ENCODE measurements at places on chromosomes 16 and 17.

GRCh38 chr16:4316864-4317531, 1.1 kb downstream of the GLIS2 start:
- DNase-seq: no peak

GRCh38 chr17:17207998-17208397, 1.9 kb upstream of the PLD6 start:
- no peak for DNase-seq

GRCh38 chr16:57844416-57845030, 42.2 kb upstream of the KIFC3 start:
- no peak for DNase-seq

- no peak for DNase-seq
Observed at GRCh38 chr16:1787322-1788094, 4.7 kb downstream of the NUBP2 start.

DNA sequence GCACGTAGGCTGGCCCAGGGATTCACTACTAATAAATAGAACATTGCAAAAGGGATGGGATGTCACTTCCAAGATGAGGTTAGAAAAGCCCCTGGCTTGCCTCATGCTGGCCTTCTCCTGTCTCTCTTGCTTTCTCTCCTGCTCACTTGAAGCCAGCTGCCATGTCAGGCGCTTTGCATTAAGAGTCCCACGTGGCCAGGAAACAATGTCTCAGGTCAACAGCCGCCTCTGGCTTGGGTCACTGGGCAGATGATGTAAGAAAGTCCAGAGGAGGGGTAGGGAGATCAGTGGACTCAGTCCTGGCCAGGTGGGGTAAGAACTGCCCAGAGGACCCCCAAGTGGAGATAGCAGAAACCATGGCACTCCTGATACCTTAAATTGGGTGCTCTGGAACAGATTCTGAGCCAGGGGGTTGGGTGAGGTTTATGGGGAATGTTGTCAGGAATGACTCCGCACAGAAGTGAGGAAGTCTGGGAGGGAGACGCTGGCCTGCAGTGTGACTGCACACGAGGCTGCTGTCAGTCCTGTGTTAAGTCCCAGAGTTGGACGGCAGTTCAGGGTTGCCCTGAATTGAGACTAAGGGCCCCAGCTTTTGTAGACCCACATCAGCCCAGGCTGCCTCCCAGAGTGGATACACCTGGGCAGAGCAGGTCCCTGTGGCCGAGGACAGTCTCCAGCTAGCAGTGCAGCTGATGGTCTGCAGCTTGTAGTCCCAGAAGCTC, 17.7 kb downstream of the C16orf82 start:
- DNase-seq: no peak

DNA sequence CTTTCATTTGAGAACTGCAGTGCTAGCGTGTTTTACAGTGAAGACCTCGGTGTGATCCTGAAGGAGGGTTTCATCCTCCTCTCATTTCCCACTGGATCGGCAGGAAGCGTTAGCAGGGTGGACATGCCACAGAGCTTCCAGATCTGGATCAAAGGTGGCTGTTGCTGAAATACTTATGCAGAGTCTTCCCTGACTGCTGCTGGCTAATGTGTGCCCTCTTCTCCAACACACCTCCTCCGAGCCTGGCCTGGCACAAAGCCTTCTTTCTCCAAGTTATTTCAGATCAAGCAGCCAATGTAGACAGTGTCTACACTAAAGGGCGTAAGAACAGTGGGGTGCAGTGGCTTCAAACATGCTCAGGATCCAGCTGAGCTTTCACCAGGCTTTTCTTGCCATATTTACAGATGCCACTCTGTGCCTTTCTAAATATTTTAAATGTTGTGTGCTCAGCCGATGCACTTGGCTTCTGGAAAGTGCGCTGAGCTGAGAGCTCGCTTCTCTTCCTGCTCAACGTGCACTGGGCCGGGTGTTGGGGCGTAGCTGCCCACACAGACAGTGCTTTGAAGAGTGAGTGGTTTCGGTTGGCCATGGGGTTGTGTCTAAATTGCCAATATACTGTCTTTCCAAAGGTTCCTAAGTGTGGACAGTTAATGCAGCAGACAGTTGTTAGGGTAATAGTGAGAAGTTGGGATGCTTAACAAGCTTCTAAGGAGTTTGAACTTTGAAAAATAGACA, 2.1 kb downstream of the ZNF750 start:
- no peak for DNase-seq

GRCh38 chr17:3557768-3558583, at the start of gene TRPV3:
TSS of gene TRPV3 (minus strand) at chr17:3557812. CDS start at chr17:3554850, 2,962 bp downstream.
- no peak for DNase-seq

GRCh38 chr17:79473111-79473875, 137.6 kb downstream of the RBFOX3 start:
- no peak for DNase-seq

GRCh38 chr16:25109643-25110042, 1.9 kb upstream of the LCMT1 start:
- DNase-seq: peak; percentile 94

DNA sequence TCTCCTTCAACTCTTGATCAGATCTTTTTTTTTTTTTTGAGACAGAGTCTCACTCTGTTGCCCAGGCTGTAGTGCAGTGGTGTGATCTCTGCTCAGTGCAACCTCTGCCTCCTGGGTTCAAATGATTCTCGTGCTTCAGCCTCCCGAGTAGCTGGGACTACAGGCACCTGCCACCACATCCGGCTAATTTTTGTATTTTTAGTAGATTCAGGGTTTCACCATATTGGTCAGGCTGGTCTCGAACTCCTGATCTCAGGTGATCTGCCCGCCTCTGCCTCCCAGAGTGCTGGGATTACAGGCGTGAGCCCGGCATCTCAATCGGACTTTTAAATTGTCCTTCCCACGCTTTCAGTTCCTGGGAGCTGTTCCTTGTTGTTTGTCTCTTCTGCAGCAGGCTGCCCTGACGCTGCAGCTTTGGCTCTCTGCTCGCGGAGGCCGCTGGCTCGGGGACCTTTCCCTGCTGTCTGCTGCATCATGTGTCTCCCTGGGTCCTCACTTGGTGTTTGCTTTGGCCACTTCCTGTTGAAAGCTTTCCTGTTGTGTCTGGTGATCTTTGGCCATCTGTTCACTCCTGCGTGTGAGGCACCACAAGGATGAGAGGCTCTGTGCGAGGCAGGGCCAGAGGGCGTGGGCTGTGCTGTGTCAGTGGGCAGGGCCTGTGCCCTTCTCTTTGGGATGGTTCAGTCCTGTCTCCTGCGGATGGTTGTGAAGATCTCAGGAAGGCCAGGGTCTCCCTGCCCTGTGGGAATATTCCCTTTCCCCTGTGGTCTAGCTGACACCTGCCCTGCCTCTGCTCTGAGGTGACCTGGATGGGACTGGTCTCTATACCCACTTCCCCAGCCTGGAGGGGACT, 18.4 kb upstream of the CAPN15 start:
- peak; percentile 88 for DNase-seq

GRCh38 chr16:11621920-11622651, 35.4 kb upstream of the LITAF start:
- DNase-seq: no peak

- DNase-seq: no peak
Observed at GRCh38 chr17:73343739-73344454, 32.1 kb upstream of the CDC42EP4 start.

DNA sequence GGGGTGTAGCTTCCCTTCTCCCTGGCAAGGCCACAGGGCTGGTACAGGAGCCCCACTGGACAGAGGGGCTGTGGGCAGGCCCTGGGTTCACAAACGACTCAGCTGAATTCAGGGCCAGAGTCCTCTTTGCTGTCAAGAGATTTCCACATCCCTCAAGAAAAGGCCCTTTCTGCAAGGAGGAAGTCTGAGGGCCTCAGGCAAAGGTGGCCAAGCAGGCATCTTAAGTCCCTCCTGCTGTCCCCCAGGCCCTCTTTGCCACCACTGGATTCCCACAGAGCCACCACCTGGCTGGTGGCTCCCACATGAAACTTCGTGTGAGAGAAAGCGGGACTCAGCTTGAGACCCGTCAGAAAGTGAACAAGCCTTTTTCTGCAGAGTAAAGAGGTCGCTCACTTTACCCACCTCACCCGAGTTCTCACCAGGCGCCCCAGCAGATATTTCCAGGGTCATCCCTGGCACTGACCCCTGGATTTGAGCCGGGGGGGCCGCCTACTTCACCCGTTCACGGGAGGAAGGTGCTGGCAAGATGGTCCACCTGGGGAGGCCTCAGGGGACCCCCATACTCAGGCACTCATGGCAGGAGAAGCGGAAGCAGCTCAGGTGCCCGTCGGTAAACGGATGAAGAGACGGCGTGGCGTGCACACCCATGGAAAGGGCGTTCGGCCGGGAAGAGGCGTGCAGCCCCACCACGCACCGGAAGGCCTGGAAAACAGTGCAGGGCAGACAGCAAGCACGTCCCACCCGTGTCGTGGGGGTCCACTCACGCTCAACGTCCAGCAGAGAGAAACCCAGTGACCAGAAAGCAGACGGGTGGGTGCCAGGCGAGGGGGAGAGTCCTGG, 3.6 kb downstream of the RNF166 start:
- no peak for DNase-seq

DNA sequence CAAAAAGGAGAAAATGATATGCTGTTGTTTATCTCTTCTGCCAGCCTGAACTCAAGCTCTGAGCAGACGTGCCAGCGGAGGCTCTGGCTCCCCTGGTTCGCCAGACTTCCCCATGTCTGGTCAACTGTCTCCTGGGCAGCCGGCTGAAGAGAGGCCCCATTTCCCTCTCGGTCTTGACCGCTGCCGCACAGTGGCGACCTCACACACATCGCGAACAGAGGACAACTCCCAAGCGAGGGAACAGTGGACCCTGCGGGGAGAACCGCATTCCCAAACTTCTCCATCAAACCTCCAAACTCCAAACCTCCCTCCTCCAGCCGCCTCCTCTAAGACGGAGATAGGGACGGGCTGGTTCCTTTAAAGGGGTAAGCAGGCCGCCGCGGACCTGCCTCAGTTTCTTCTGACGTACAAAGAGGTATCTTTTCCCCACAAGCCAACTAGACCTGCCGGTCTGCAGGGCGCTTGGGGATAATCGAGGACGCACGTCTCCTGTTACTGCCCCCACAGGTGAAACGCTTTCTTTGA, 24.9 kb upstream of the RFFL start:
- DNase-seq: peak; percentile 60

DNA sequence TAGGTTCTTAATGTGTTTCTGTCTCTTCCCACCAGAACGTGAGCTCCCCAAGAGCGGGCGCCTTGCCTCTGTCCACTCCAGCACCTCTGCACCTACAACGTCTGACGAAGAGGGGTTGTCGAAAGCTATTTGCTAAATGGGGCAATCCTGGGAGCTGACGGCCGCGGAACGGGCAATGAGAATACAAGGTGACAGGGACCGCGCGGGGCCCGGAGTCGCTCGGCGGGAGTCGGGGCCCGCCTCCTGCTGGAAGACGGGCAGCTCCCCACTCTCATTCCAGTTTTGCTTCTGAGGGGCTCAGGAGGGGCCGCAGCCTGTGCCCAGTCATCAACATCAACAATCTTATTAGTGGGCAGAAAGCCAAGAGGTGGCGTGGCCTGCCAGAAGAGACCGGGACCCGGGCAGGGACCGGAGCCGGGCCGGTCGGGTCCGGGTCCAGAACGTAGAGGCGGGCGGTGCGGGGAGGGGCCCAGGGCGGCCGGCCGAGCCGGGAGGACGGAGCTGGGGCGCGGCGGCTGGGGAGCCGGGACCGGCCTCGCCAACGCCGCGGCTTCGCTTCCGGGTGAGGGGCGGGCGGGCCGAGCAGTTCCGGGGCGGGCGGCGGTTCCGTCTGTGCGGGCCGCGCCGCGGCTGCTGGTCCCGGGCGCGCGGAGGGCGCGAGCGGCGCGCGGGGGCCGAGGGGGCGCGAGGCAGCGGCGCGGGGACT, at the start of gene MOSMO:
Gene MOSMO, plus strand, starts transcription at position 603 of the 706 bp plus-strand sequence. CDS start 191 bp downstream, outside the sequence.
- DNase-seq: peak; percentile 73

- DNase-seq: no peak
Observed at GRCh38 chr16:88194397-88195268, 188.1 kb upstream of the ZNF469 start.

- DNase-seq: peak; percentile 30
Observed at GRCh38 chr17:2025220-2025621, at the start of gene RTN4RL1. TSS of gene RTN4RL1 (minus strand) at chr17:2025334. CDS start at chr17:2024865, 469 bp downstream.

DNA sequence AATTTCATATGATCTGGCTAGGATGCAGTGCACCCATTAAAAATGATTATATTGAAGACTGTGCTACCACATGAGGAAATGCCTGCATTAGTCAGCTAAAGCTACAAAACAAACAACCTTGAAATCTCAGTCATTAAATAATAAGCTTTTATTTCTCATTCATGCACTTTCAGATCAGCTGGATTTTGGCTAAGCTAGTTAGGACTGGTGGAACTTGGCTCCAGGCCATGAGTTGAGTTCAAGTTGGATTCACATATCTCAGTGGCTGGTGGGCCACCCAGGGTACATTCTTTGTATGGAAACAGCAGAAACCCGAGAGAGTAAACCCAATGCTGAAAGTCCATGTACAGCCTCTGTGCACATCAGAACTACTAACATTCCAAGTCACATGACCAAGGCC, 6.4 kb upstream of the SLFN12L start:
- DNase-seq: peak; percentile 58

DNA sequence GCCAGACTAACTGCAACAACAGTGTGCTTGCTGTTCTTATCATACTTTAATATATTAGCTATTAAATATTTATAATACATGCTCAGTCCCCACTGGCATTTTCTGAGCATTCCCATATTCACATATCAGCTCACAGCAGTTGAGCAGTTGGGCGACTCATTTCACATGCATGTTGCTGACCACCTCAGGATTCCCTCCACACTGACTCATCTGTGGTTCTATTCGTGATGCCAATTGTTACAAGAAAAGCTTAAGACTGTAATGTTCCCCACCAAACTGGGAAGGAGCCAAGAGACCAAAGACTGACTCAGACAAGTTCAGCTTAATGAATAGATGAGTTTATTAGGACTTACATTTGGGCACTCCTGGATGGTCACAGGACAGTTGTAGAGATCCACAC, 100.3 kb upstream of the KIF2B start:
- DNase-seq: no peak

GRCh38 chr16:74842413-74842812, 67.8 kb upstream of the FA2H start:
- no peak for DNase-seq

- DNase-seq: peak; percentile 16
Observed at GRCh38 chr17:49063652-49064051, 66.5 kb downstream of the IGF2BP1 start.

GRCh38 chr16:12902511-12903372, 1.3 kb downstream of the SHISA9 start:
- DNase-seq: no peak

DNA sequence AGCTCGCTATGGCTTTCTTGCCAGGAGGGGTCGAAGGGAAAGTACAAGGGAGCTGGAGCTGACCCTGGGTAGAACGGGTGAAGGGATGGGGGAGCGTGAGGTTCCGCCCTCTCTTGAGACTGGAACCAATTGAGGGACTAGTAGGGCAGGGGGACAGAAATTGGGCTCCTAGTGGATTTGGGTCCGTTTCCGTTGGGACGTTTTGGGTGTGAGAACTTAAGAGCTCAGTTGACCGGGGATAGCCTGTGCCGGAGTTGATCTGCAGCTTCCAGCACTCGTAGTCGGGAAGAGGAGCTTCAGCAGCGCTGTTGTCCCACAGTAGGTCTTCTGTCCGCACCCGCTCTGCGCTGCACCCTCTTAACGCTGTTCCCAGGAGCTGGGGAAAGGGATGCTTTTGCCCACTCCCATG, 481 bp downstream of the CNTROB start:
- no peak for DNase-seq

- no peak for DNase-seq
Observed at GRCh38 chr16:2035431-2036199, 8.9 kb downstream of the NHERF2 start.
